NCI-H82 (cell line): ENCODE measurements at places on chromosomes 12 and 14.

GRCh38 chr14:77931441-77931840, 131.5 kb downstream of the ADCK1 start:
- DNase-seq, result no peak

DNA sequence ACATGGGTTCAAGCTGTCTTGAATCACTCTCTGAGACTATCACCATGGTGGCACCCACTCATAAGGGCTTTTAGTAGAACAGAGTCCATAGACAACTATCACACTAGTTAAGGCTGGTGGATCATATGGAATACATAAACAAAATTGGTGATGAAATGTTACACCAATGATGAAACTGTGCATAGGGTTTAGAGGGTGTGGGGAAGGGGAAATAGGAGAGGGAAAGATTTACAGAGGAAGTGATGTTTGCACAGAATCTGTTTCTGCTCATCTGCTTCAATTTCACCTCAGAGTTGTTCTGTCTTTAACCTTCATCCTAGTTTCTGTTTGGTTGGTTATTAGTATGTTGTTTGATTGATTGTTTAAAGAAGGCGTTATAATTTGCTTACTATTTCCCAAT, 2.4 kb upstream of the RXYLT1 start:
- no peak for DNase-seq

- DNase-seq, result no peak
Observed at GRCh38 chr14:33675415-33676130, 275.3 kb downstream of the EGLN3 start.

GRCh38 chr14:96233661-96234060, 22.3 kb upstream of the BDKRB1 start:
- no peak for DNase-seq

GRCh38 chr14:24051176-24051788, 527 bp upstream of the CARMIL3 start:
- DNase-seq, result no peak

DNA sequence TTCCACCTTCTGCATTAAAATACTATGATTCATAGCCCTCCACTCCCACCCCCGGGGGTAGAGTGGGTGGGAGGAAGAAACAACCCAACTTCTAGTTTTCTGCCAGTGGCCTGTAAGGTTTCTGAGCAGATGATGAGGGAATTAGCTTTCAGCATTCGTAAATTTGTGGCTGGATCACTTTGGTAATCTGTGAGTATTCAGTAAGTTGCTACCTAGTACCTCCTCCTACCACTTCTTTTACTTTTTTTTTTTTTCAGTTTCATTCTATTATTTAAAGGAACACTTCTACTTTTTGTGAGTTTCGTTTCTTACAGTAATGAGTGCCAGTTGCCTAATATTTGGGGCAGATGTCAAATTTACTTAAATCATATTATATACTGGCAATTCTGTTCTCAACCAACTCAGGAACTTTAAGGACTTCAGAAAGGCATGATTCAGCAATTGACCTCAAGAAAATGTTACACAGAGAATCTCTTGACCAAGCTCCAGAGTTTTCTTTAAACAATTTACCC, 42.4 kb upstream of the EMP1 start:
- no peak for DNase-seq

- DNase-seq, result no peak
Observed at GRCh38 chr12:119713551-119714031, 45.7 kb downstream of the PRKAB1 start.

- DNase-seq, result no peak
Observed at GRCh38 chr12:101527682-101528081, 52.5 kb downstream of the SPIC start.

DNA sequence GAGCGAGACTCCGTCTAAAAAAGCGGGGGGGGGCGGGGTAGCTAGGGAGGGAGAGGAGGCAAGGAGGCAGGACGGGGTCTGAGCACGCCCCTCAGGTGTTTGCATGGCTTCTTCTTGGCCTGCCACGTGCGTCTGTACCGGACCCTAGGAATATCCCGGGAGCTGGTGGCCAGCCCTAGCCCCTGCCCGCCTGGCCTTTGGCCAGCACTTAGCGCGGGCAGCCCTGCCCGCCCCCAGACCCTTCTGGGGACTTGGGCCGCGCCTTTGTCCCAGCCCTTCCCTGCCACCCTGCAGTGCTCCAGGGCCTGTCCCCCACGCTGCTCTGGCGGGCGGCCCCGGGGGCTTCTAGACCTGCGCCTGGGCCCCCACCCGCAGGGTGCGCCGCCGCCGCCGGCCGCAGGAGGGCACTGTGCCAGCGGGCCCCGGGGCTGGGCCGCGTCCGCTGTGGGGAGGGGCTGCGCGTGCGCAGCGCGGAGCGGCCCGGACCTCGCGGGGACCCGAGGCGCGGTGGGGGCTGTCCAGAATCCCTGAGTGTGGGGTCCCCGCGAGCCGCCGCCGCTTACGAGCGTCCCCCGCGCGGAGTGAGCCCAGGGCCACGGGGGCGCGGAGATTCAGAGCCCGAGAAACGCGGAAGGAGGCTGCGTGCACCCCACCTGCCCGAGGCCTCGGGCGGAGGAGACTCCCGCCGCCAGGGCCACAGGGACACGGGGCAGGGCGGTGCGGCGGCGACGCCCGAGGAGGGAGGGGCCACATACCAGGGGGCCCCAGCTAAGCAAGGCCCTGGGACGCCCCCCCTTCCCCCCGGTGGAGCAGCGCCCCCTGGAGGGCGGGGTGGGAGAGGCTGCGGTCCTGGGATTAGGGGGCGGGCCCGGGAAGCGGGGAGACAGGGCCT, 21.0 kb downstream of the SLC25A29 start:
- peak; percentile 71 for DNase-seq

GRCh38 chr12:67632005-67632404, 16.5 kb upstream of the DYRK2 start:
- DNase-seq, result no peak

- DNase-seq, result no peak
Observed at GRCh38 chr14:26855077-26855753, 257.4 kb upstream of the NOVA1 start.

DNA sequence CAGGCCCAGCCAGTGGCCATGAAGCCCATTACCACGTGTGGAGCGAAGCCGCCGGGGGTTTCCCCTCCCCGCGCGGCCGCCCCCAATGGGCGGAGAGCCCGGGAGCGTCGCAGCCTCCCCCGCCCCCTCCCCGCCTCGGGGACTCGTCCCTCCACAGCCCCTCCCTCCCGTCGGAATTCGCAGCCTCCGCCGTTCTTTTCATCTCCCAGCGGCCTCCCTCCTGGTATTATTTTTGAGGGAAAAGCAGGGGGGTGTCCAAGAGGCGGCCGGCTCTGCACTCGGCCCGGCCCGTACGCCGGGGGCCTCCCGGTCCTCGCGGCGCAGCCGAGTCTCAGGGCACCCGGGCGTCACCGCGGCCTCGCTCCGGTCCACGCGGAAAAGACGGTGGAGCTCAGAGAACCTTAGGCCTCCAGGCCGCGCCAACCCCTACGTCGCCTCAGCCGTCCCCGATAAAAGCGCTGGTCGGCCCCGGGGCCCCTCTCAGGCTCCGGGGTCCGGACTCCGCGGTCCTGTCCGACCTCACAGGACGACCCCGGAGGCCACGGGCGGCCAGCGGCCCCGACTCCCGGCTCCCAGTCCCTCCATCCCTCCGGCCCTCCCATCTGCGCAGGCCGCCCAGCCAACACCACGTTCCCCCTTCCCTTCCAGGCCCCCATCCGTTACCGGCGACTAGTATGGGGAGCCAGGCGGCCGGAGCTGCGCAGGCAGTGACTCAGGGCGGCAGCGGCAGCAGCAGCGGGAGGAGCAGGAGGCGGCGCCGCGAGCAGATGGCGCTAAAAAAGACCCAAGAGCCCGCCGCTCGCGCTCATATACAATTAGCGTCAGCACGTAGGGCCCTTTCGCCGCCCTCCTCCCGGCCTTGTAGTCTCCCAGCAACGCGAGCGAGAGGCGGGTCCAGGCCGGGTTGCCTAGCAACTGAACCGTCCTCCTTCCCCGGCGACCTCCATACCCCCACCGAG, at the start of gene NAP1L1:
Gene NAP1L1, minus strand, starts transcription at position 782 of the 959 bp plus-strand sequence. CDS start 10,466 bp downstream, outside the sequence.
- DNase-seq, result peak; percentile 100

DNA sequence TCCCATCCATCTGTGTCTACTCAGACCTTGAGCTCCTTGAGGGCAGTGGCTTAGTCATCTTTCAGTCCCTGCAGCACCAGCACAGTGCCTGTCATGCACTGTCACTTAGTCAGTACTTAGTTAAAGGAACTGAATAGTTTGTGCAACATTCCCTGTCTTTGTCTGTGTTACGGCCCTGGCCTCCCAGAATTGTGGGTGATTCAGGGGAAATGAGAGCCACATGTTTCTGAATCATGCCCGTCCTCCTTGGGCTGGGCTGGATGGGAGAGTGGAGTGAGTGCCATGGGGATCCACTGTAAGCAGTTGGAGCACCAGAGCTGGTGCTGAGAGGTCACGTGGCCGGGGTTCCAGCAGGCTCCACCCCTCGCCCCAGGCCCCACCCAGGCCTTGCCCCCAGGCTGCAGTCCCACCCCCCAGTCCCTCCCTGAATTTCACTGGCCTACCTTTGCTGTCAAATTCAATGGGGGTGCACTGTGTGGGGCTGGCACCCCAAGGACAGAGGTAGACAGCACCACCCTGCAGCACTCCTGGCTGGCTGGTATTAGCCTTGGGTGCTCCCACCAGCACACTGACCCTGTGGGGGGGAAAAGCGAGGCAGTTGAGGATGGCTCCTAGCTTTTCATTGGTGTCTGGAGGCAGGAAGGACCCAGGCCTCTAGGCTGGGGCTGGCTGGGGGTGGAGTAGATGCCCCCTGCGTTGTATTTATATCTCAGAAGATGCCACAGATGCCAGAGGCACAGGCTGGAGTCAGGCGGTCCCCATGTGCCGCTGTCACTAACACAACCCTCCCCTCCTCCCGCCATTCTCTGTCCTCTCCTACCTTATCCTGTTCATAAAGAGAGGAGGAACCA, 7.5 kb downstream of the ITGA5 start:
- DNase-seq, result peak; percentile 12

DNA sequence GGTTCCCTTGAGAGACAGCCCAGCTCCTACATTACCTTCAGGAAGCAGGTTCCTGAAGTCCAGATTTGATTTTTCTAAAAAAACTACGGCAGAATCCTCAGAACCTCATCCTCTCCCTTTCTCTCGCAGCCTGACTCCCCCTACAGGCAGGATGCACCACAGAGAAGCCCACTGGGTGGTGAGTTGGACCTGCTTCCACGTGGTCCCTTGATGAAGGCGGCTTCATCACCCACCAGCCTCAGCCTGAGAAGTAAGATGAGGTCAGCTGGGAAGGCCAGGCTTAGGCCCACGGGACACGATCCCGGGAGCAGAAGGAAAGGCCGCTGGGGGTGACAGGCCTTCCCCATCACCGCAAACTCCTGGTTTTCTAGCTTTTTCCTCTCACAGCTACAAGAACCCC, 83.0 kb downstream of the ACTN1 start:
- DNase-seq, result no peak

DNA sequence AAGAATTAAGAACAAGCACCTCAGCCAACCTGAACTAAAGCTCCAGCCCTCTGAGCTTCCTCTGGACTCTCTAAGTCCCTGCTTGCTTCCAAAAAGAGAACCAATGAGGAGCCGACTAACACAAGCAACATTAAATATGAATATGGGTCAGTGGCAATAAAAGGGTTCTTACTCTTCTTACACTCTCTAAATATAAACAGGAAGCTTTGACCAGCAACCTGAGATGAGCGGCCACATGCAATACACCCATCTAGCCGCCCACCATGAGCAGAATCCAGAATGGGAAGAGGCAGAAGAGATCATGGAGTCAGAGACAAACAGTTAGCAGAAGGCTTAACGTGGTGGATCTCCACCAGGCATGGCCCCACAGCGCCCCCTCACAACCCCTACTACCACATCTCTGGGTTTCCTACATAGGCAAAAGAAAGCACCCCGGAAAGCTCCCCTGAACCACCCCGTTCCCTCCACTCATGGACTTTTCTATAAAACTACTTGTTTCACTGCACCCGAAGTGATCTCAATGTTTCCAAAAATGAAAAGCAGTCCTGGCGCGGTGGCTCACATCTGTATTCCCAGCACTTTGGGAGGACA, 59.4 kb downstream of the TTC7B start:
- no peak for DNase-seq

GRCh38 chr14:85142982-85143381, 387.0 kb upstream of the FLRT2 start:
- no peak for DNase-seq

GRCh38 chr12:130826151-130826801, 12.8 kb downstream of the STX2 start:
- peak; percentile 60 for DNase-seq
